Hepatocyte (in vitro differentiated cells): ENCODE measurements at places on chromosomes 5 and 9. TPM values are rescaled to one million over a fixed set of nuclear protein-coding genes. Genes with fewer than 3 reads are reported as not detected.

GRCh38 chr9:127232833-127233549 is 31.6 kb upstream of the GARNL3 start:
- DNase-seq = no peak

- DNase-seq = no peak
Observed at GRCh38 chr5:79130781-79131180, 19.2 kb downstream of the BHMT start.

DNA sequence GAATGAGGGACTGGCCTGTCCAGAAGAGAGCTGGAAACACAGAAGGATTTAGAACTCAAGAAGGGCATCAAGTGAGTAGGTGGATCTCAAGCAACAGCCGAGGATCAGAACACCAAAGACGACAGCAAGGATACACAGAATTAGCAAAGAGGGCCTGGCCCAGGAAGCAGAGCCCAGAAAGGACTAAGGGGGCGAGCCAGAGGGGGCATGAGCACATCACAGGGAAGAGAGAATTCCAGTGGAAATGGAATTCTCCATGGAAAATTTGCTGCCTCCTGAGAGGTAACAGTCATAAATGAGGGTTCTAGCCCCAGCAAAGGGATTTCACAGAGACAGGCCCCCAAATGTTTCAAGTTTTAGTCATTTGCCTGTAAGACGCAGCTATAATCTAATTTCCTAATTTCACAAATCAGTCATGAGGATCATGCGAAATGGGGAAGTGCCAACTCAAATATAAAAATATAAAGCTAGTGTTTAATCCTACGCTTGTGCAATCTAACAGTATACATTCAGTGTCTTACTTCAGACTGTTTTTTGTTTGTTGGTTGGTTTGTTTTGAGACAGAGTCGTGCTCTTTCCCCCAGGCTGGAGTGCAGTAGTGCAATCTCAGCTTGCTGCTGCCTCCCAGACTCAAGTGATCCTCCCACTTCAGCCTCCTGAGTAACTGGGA is 46.7 kb downstream of the FNBP1 start:
- no peak for DNase-seq

GRCh38 chr5:41465493-41466171 is 44.8 kb downstream of the PLCXD3 start:
- no peak for DNase-seq

The IL9 gene
- total RNA-seq = not detected in 2 replicates

The IL4 gene
- total RNA-seq = not detected in 2 replicates

The PCDHA1 gene
- total RNA-seq = 0.04 TPM in 1 of 2 replicates, not detected in the other
